ENCODE measurements at places on chromosomes 16 and 17.

DNA sequence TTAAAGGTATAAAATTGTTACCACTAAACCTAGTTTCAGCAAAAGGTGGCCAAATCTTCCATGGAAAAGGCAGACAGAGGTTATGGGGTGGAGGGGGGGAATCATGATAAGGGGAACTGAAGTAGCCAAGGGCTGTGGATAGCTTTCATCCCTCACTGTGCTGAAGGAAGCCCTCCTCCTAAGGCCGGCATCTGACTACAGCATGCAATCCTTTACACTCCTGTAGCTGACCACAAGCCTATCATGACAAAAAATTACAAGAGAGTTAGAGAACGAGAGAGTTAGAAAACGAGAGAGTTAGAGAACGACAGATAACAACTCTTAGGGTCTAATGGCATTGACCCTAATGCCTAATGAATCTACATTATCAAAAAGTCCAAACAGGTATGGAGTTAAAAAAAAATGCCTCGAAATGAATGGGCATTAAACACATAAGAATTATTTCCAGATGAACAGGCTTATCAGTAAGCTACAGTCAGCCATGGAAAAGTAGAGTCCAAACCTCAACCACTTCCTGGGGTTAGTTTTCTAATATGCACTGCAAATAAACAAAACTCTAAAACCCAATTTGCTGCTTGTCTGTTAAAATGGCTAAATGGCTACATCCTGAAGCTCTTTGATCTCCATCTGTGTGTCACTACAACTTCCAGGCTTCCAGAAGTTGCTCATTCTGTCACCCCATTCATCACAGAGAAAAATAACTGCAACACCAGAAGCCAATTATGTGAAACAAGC is 29.7 kb downstream of the DUSP14 start:
- DNase-seq = no peak

GRCh38 chr17:65698381-65699061 is 137.1 kb upstream of the AXIN2 start:
- no peak for DNase-seq

DNA sequence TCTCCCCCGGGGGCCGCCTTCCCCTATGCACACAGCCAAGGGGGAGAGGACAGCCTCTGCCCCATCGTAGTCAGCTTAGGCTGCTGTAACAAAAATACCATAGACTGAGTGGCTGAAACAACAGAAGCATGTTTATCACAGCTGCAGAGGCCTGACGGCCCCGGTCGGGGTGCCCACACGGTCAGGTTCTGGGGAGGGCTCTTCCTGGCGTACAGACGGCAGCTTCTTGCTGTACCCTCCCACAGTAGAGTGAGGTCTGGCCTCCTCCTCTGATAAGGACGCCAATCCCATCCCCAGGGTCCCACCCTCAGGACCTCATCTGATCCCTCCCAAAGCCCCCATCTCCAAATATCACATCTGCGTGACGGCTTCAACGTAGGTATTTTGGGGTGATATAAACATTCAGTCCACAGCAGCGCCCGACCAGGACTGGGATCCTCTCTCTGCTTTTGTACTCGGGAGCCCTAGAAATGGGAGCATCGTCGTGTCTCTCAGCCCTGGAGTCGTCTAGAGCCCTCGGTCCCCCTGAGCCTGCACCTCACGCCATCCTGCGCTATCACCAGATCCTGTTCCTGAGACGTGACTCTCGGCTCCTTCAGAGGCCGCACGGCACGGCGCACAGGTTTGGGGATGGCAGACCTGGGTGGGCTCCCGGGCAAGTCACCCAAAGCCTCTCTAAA is 67.8 kb downstream of the RPH3AL start:
- DNase-seq = no peak

DNA sequence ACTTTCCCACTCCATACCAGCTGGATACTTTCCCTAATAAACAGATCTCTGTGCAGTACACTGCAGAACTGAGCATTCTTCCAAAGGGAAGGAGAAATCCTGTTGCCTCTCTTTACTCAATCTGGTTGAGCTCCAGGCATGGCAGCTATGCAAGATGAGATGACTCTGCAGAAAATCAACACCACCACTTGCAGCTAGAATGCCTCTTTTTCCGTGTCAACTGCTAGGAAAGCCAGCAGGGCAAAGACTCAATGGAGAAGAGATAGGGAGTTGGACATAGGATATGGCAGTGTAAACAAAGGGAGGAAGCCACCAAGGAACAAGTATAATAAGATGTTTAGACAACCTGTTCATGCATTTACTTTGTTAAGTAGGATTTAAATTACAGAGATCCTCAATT is 40.4 kb upstream of the CORO6 start:
- no peak for DNase-seq

All from activated CD4-positive, alpha-beta T cell treated with anti-CD3 and anti-CD28 coated beads, Interleukin-2, amount 50 U/mL, for 16 hours (primary cell).